ENCODE measurements at places on chromosomes 16 and 17.
A peak's percentile ranks its signal among the peaks of the same experiment; 100 is the strongest.

DNA sequence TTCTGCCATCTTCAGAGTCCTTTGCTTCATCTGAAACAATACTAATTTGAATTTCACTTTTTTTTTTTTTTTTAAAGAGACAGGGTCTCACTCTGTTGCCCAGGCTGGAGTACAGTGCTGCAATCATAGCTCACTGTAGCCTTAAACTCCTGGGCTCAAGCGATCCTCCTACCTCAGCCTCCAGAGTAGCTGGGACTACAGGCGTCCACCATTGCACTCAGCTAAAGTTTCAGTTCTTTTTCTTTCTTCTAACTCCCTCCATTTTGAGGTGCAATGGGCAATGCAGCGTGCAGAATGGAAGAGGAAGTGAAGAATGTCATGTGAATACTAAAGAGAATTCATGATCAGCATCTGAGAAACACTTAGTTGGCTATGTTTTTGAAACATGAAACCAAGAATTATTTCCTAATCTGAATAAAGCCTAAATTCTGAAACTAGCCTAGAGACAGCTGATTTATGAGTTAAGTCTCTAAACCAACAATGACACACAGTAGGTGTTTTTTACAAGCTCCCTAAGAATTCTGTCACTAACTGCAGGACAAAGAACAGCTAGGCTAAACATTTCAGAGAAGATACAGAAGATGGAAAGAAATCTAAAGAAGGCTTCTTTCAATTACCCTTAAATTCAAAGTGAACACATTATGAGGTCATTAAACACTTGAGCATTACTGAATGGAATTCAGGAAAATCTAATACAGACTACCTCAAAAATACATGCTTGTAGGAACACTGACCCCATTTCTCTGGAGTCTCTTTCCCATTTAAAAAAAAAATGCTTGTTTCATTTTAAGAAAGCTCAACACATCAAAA lies 21.0 kb downstream of the SNN start:
- no peaks in the 10 kb centered on the region for H3K27me3 ChIP-seq
- H3K36me3 ChIP-seq: peaks cover 44% of the 10 kb centered on the region
- no peak overlapping the region for H3K27ac ChIP-seq
- no peaks in the 10 kb centered on the region for H3K4me1 ChIP-seq
- H3K4me3 ChIP-seq: no peak overlapping the region

DNA sequence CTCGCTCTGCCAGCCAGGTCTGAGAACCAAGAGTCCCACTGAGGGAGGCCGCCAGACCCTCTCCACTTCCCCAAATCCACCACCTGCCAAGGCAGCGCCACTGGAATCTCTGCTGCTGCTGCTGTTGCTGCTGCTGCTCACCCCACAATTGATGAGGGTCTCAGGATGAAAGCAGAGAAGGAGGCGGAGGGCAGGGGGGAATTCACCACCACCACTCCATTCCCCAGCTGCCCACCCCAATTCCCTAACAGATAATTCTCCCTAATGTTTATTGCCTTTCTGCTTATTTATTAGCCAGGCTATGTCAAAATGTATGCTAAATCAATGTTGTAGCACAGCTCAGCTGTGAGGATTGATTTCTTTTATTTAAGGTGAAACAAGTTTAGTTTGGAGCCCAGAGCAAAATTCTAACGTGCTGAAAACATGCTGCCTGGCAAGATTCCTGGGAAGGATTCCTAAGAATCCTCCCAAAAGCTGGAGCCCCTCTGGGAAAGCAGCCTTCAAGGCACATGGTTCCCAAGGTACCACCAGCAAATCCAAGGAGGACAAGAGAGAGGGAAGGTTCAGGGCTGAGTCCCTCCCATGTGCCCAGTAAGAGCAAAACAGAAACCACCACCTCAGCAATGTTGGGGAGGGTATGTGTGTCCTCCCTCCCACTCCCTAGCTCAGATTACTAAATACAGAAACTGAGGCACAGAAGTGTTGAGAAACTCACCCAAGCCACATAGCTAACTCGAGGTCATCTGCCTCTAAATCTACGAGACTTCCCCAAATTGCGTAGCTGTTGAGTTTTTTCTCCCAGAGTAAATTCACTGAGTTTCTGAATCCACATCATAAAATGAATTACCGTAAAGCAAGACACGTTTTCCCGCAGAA lies 12.2 kb upstream of the CDH5 start:
- H3K27ac ChIP-seq: no peak overlapping the region
- H3K27me3 ChIP-seq: peaks cover 8% of the 10 kb centered on the region
- DNase-seq: no peak
- H3K4me3 ChIP-seq: no peak overlapping the region

- no peaks in the 10 kb centered on the region for H3K36me3 ChIP-seq
- peaks cover 48% of the 10 kb centered on the region for H3K4me1 ChIP-seq
- no peaks in the 10 kb centered on the region for H3K27me3 ChIP-seq
- DNase-seq: peak; percentile 67
- peak overlapping the region; percentile 85 for H3K27ac ChIP-seq
These were observed 43.2 kb upstream of the MRPS23 start for GRCh38 chr17:57892820-57893595.

DNA sequence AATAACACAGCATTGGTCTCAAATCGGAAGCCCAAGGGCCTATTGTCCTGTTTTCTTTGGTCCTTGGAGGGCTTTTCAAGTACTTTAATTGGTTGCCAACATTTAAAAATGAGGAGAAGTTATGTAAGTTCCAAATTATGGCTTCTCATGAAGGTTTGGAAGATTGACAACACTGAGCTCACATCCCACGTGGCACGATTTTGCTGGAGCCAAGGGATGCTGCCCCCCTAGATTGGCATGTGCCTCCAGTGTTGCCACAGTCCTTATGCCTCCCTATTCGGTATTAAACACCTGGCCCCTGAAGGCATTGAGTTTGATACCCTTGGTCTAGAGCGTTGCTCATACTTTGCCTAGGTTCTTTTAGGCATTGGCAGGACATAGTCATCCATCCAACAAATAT lies 108.0 kb downstream of the ZNF18 start:
- H3K27ac ChIP-seq: no peak overlapping the region
- DNase-seq: no peak

GRCh38 chr17:78154903-78155811 lies 9.0 kb downstream of the C17orf99 start:
- no peak overlapping the region for H3K4me3 ChIP-seq
- peak overlapping the region; percentile 39 for H3K27ac ChIP-seq
- no peaks in the 10 kb centered on the region for H3K27me3 ChIP-seq
- H3K4me1 ChIP-seq: no peaks in the 10 kb centered on the region
- no peak for DNase-seq

DNA sequence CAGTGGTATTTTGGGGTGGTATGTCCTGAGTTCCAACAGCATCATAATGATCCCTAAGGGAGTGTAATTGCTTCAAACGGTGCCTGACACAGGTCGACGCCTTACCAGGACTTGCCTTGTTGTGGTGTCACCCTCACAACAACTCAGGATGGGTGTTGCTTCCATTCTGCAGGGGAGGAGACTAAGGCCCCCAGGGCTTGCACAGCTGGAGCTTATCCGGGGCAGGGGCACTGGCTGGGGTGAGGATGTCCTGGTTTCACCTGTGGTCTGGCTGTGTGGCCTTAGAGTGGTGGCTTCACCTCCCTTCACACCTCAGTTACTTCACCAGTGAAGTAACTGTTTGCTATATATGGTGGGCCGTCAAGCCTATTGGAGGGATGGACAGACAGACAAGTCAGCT lies 23.3 kb downstream of the LLGL2 start:
- H3K4me1 ChIP-seq: no peaks in the 10 kb centered on the region
- peaks cover 4% of the 10 kb centered on the region for H3K36me3 ChIP-seq
- no peak overlapping the region for H3K4me3 ChIP-seq
- H3K27ac ChIP-seq: peak overlapping the region; percentile 99

- H3K27ac ChIP-seq: peak overlapping the region; percentile 50
- H3K27me3 ChIP-seq: no peaks in the 10 kb centered on the region
These were observed 3.0 kb downstream of the CYLD start for GRCh38 chr16:50744881-50745280.

DNA sequence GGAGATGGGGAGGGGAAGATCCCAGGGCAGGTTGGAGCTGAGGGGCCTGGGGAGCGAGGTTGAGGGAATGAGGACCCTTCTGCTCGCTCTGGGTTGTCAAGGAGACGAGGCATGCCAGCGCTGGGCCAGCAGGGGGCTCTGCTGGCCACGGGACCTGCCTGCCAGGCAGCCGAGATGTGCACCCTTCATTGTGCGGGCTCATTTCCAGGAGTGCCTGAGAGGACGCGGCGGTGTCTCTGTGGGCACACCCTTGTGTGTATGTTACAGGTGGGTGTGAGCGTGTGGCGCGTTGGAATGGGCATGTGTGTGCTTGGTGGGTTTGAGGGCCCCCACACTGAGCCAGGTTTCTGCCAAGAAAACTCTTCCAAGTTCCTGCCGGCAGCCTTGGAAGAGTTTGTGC lies 15.9 kb downstream of the ARHGAP23 start:
- H3K4me3 ChIP-seq: no peak overlapping the region
- H3K4me1 ChIP-seq: peaks cover 21% of the 10 kb centered on the region
- H3K36me3 ChIP-seq: peaks cover 6% of the 10 kb centered on the region
- peaks cover 4% of the 10 kb centered on the region for H3K27me3 ChIP-seq

GRCh38 chr17:77829843-77830799 lies 128.4 kb upstream of the TNRC6C start:
- H3K4me3 ChIP-seq: no peak overlapping the region
- peaks cover 11% of the 10 kb centered on the region for H3K4me1 ChIP-seq
- no peak for DNase-seq
- H3K27ac ChIP-seq: no peak overlapping the region
- no peaks in the 10 kb centered on the region for H3K36me3 ChIP-seq
- H3K27me3 ChIP-seq: no peaks in the 10 kb centered on the region

DNA sequence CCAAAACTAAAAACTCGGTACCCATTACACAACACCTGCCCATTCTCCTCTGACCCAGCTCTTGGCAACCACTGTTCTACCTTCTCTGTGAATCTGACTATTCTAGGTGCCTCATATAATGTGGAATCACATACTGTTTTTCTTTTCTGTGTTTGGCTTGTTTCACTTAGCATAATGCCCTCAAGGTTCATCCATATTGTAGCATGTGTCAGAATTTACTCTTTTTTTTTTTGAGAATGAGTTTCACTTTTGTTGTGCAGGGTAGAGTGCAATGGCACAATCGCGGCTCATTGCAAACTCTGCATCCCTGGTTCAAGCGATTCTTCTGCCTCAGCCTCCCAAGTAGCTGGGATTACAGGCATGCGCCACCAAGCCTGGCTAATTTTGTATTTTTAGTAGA lies 59.5 kb upstream of the RBL2 start:
- H3K36me3 ChIP-seq: no peaks in the 10 kb centered on the region
- DNase-seq: no peak
- H3K4me3 ChIP-seq: no peak overlapping the region

DNA sequence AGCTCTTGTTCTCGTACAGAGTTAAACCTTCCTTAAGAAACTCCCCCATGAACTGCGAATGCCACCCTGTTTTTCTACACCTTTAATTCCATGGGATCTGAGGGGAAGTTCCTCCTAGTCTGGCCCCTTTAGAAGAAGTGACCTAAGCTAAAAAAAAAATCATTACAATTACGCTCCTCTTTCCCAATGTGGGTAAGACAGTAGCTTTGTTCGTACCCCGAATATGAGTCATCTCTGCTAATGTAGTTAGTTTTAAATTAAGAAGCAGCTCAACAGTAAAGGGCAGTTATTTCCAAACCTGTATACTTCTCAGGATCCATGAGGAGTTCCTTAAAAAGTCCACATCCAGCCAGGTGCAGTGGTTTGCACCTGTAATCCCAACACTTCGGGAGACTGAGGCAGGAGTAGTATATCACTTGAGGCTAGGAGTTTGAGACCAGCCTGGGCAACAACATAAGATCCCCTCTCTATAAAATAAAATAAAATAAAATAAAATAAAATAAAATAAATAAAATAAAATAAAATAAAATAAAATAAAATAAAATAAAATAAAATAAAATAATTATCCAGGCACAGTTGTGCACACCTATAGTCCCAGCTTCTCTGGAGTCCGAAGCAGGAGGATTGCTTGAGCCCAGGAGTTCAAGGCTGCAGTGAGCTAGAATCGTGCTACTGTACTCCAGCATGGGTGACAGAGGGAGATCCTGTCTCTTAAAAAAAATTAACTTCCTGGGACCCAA lies 26.1 kb downstream of the RCVRN start:
- no peaks in the 10 kb centered on the region for H3K27me3 ChIP-seq
- no peak for DNase-seq
- no peaks in the 10 kb centered on the region for H3K36me3 ChIP-seq
- no peaks in the 10 kb centered on the region for H3K4me1 ChIP-seq

- H3K4me1 ChIP-seq: peaks cover 17% of the 10 kb centered on the region
- no peak overlapping the region for H3K27ac ChIP-seq
- peaks cover 44% of the 10 kb centered on the region for H3K36me3 ChIP-seq
These were observed 134.2 kb upstream of the CIBAR2 start for GRCh38 chr16:85246473-85246872.

DNA sequence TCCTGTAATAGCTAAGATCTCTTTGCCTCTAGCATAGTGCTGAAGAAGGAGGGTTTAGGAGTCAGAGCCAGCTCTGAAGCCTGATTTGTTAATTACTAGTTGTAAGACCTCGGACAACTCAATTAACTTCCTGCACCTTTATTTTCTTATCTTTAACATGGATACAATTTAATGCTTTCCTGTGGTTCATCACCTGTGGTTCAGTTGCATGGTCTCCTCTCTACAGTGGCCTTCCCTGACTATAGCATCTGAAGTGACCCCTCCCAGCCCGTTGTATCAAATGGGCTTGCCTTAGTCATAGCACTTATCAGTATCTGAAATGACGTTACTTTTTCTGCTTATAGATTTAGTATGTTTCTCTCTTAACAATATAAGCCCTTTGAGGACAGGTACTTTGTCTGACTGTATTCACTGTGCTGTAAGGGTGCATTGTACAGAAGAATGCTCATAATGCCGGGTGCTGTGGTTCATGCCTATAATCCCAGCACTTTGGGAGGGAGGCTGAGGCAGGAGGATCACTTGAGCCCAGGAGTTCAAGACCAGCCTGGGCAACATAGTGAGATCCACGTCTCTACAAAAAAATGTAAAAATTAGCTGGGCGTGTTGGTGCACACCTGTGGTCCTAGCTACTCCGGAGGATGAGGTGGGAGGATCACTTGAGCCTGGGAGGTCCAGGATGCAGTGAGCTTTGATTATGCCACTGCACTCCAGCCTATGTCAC lies 2.6 kb upstream of the NDE1 start:
- no peaks in the 10 kb centered on the region for H3K4me1 ChIP-seq
- H3K36me3 ChIP-seq: no peaks in the 10 kb centered on the region
- no peak overlapping the region for H3K27ac ChIP-seq
- no peaks in the 10 kb centered on the region for H3K27me3 ChIP-seq

DNA sequence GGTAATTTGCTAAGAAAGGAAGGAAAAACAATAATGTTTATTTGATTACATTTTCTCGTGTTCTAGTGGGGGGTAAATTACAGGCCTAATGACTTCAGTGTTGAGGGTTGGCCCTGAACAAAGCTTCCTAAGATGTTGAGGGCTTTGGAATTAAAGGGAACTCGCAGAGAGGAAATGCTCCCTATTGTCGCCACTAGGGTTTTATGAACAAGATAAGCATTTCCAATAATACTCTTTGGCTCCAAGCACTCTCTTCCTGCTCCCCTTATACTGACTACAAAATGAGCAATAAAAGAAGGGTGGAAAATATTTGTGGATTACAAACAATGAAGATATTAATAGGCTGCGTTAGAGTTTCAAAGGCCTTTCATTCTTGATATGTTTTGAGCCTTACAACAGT lies 363.6 kb downstream of the HS3ST3B1 start:
- no peak overlapping the region for H3K4me3 ChIP-seq
- H3K27ac ChIP-seq: no peak overlapping the region
- no peaks in the 10 kb centered on the region for H3K36me3 ChIP-seq
- no peak for DNase-seq

All from small intestine (tissue), 16 donors.